ENCODE measurements at places on chromosomes 5 and 9.

- no peak for DNase-seq
Measured at GRCh38 chr9:4780651-4781050, 12.1 kb upstream of the RCL1 start.

- DNase-seq, result no peak
Measured at GRCh38 chr5:169527066-169527465, 56.5 kb upstream of the SPDL1 start.

GRCh38 chr5:74761241-74761640, 5.7 kb downstream of the GFM2 start:
- DNase-seq, result no peak

- DNase-seq, result no peak
Measured at GRCh38 chr5:15442193-15442570, 57.8 kb upstream of the FBXL7 start.

GRCh38 chr5:6745706-6746222, 32.5 kb downstream of the TENT4A start:
- no peak for DNase-seq

DNA sequence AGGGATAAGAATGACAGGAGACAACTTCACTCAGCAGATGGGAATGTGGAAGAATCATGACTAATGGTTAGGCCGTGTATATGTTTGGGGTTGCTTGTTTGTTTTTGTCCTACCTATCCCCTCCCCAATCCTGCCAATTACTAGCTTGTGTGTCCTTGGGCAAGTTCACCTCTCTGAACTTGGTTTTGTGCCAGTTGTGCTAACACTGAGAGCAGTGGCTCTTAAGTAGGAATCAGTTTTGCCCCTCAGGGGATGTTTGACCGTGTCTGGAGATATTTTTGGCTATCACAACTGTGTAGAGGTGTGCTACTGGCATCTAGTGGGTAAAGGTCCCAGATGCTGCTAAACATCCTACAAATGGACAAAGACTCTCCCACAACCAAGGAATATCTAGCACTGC, 287.0 kb downstream of the DMRT2 start:
- DNase-seq, result no peak

- no peak for DNase-seq
Measured at GRCh38 chr5:16889972-16890519, 46.0 kb downstream of the MYO10 start.

- DNase-seq, result no peak
Measured at GRCh38 chr9:132356324-132356924, 1.6 kb upstream of the SETX start.

GRCh38 chr5:65620021-65620420, 4.1 kb downstream of the TRIM23 start:
- no peak for DNase-seq

GRCh38 chr5:172223901-172224873, 30.2 kb downstream of the EFCAB9 start:
- peak; percentile 66 for DNase-seq

DNA sequence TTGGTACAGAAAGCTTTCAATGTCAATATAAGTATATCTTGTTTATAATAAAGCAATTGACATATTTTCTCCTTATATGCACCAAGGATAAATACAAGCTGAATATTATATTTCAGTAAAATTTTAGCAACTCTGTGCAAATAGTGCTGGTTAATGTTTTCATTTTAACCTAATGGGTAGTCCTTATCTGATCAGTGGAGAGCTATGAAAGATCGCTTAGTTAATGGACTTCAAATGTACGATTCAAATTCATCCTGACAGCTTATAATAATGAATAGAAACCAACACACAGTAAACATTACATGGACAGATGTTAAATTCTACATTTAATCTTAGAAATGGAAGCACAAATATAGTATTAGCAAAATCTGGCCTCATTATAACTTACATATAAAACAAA, 1495.2 kb upstream of the C9orf72 start:
- DNase-seq, result no peak

DNA sequence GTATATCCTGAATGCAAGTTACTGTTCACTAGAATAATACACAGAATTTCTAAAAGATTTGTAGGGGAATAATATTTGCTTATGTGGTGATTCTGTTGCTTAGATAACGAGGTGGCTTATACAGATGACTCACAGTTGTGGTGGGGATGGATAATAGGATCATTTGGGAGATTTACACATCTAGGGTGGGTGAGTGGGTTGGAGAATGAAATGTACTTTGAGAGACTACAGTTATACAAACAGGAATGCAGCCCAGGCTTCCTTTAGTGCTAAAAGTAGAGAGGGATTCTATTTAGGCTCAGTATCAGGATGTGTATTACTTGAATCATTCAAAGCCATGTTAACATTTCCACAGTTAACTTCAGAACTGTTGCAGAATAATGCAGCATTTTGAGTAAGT, 1.8 kb downstream of the CTXN3 start:
- DNase-seq, result no peak

DNA sequence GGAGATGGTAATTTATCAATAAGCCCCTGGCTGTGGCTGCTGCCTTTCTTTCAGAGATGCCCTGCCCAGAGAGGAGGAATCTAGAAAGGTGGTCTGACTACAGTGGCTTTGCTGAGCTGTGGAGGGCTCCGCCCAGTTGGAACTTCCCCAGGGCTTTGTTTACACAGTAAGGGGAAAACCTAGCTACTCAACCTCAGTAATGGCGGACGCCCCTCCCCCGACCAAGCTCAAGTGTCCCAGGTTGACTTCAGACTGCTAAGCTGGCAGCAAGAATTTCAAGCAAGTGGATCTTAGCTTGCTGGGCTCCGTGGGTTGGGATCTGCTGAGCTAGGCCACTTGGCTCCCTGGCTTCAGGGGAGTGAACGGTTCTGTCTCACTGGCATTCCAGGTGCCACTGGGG, 865.4 kb upstream of the ACO1 start:
- DNase-seq, result no peak

DNA sequence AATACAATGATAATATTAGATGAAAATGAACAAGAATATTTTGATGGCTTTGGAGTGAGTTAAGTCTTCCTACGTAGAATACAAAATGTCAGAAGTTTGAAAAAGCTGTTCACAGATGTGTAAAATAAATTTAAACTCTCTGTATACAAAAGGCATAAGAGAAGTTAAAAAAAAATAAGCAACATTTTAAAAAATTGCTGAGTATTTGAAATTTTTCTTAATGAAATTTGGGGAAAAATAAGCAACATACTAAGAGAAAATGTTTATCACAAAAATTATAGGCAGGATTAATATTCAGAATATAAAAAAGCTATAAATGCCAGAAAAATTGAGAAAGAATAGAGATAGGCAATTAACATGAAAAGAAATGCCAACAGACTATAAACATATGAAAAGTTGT, 470.7 kb upstream of the TRPC7 start:
- no peak for DNase-seq

GRCh38 chr5:159243385-159243784, 19.7 kb upstream of the UBLCP1 start:
- DNase-seq, result no peak

All from stimulated activated CD4-positive, alpha-beta T cell treated with anti-CD3 and anti-CD28 coated beads, Interleukin-12 subunit alpha, Interleukin-12 subunit beta, amount 100 ng/mL, for 48 hours (primary cell).